Stimulated activated CD4-positive, alpha-beta T cell treated with anti-CD3 and anti-CD28 coated beads, Interleukin-12 subunit alpha, Interleukin-12 subunit beta, amount 100 ng/mL, for 4 hours (primary cell): ENCODE measurements at places on chromosomes 11 and 22.

DNA sequence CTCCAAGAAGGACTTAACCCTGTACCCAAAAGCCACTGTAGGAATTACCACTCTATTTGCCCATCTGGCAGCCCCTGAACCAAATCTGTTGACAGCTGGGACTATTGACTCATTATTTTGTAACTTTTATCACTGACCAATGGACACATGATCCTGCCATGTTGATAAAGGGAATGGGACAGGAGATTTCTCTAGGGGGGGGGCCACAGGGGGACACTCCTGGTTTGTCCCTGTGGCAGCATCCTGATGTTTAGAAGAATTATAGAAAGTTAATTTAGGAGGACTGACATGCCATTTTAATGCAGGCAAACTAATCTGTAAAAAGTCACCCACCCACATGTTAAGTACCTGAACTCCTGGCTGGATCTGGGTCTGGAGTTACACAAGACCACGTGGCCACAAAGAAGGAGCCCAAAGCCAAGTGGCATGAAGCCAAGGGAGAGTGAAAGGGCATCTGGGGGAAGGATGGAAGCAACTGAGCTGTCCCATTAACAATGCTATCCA, 558.1 kb downstream of the ETS1 start:
- DNase-seq: no peak

DNA sequence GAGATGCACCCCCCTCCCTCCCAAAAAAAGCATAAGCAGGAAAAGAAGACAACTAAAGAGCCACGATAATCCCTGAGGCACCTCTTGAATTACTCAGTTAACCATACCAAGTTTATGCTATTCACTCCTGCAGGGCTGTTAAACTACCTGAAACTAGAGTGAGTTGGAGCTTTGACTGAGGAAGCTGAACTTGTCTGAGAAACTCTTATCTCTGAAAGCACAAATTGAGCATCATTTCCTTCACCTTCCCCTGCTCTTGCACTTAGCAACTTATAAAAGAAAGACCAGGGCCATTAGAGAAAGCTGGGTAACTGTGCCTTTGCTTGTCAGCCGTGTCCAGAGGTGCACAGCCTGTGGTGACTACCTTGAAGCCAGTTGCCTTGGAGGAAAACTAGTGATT, 745.6 kb downstream of the NELL1 start:
- no peak for DNase-seq

GRCh38 chr11:77568916-77569675, 20.7 kb upstream of the AQP11 start:
- no peak for DNase-seq

- no peak for DNase-seq
Observed at GRCh38 chr11:58525037-58525614, 17.2 kb upstream of the OR5B21 start.

DNA sequence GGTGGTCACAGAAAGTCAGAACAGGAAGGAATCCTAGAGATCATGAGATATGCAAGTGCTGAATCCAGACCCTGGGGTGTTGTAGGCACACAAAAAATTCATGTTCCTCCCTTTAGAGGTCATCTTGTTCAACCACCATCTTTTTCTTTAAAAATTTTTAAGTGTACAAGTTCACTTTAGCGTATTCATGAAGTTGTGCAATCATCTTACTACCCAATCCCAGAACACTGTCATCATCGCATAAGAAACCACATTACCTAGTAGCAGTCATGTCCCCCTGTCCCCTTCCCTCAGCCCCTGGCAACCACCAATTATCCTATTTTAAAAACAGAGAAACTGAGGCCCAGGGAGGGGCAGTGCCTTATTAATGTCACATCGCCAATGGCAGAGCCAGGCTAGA, 20.3 kb upstream of the WNT11 start:
- DNase-seq: no peak

DNA sequence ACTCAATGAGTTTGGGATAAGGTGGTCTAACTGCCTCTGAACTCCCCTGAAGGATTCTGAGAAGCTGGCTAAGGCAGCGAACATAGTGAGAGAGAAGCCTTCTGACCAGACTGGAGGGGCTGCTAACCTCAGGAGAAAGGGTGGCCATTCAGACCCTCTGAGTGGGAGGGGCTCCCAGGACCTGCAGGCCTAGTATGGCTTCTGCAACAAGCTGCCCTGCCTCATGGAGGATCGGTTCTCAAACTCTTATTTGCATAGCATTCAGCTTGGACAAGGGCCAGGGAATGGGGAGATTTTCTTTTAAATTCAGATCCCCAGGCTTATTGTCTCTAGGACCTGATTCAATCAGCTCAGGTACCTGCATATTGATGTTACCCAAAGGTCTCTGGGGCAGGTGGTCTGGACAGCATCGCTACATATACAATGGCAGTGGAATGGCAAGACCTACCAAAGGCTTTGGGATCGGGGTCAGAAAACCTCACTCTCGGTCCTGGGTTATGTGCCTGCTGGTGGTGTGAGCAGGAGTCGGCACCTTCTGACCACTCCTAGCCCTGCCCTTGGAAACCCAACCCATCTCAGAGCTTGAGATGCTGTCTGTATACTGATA, 599.1 kb downstream of the BRD1 start:
- DNase-seq: no peak

GRCh38 chr11:72227316-72228228, 3.0 kb downstream of the INPPL1 start:
- DNase-seq: no peak

DNA sequence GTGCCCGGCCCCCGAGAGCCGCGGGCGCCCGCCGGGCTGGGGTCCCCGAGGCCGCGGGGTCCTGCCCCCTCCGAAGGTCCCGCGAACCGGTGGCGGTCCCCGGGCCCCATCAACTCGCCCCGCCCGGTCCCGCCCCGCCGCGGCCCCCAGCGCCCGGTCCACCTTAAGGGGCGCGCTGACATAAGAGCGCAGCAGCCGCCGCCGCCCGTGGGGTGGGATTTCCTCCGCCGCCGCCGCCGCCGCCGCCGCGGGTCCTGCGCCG, at the start of gene ZDHHC8:
ZDHHC8 (plus strand) TSS at position 208 of the 262 bp plus-strand sequence. CDS start 144 bp downstream, outside the sequence.
- peak; percentile 66 for DNase-seq

GRCh38 chr11:2700415-2701211, 819 bp upstream of the KCNQ1OT1 start:
- DNase-seq: peak; percentile 25

DNA sequence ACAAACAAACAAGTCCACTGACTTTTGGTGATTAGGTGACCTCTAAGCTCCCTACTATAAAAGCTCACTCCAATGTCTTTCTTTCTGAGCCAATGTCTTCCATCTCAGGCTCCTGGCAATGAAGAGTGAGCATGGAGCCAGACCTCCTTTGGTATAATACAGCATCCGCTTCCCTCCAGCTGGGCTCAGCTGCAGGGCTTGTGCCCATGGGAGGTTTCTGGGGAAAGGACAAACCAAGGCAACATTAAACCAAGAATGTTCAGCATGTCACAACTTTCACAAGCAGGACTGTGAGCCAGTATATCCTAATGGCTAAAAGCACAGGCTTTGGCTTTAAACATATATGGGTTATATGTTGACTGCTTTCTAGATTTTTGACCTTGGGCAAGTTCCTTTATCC, 58.8 kb downstream of the EHF start:
- no peak for DNase-seq

GRCh38 chr11:130458410-130458729, 9.9 kb downstream of the ADAMTS15 start:
- no peak for DNase-seq

DNA sequence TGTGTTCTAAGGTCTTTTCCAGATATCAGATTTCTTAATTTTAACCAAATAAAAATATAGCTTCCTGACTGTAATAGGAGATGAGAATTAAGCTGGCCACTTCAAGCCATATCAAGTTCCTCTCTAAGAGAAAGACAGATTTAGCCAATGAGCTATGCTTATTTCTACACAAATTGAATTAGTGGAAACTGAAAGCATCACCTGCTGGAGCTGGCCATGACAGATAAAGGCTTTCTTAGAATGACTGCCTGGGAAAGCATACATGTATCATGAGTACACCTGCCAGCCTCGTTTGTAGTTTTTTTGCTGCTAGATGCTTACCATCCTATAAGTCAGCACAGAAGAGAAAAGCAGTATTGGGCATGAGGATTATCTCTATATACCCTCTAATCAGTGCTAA, 53.5 kb upstream of the DBX1 start:
- DNase-seq: no peak

- no peak for DNase-seq
Observed at GRCh38 chr11:10666556-10667520, 26.7 kb downstream of the IRAG1 start.

GRCh38 chr11:80773919-80774318, 1333.1 kb upstream of the TENM4 start:
- DNase-seq: no peak

DNA sequence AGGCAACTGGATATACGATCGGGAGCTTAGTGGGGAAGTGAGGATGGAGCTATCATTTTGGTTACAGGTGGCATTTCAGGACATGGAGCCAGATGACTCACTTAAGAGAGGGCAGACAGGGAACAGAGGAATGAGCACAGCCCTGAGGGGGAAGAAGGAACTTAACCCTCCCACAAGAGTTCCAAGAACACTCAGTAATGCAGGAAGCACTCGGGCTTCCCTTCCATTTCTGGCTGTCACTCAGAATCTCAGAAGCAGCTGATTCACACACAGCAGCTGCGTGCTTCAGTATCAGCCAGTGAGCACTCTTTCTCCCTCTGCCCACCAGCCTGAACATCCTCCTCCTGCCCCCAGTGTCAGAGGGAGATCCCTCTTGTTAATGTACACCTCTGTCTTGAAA, 34.8 kb downstream of the EFCAB6 start:
- DNase-seq: no peak

DNA sequence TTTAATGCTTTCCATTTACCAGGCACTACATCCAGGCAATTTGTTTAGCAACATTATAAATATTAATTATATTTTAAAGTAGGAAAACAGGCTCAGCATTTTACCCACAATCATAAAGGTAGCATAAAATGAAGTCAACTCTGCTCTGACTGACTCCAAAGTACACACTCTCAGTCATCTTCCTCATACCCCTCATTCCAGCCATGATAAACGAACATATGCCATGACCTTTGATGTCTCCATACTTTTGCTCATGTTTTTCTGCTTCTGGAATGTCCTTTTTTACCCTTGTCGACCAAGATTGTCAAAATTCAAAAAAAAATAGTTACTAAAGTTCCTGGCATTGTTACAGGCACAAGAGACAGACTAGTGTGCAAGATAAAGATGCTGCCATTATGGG, 77.7 kb upstream of the SOX6 start:
- no peak for DNase-seq
